ENCODE measurements at places on chromosomes 11 and 22.

DNA sequence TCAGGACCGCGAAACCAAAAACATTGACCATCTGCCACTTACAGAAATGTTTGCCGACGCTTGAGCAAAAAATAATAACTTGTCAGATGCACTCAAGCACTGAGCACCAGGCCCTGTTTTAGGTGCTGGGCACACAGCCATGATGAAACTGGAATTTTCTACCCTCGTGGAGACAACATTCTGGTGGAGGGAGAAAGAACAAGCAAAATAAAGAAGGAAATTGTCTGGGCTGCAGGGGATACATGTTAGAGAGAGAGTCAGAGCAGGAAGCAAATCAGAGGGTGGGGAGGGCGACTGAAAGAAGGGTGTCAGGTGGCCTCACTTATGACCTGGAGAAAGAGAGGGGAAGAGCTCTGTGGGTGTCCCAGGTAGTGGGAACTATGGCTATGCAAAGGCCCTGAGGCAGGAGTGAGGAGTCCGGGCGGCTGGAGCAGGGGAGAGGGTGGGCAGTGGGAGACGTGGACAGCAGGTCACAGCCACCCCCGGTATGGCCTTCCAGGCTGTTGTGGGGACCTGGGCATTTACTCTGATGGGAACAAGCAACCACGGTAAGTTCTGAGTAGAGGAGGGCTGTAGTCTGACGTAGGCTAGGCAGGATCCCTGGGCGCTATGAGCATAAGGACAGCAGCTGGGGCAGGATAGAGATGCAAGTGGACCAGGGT, 78.8 kb downstream of the MYEOV start:
- no peaks in the 10 kb centered on the region for H3K4me1 ChIP-seq
- H3K27me3 ChIP-seq = no peaks in the 10 kb centered on the region
- no peak overlapping the region for H3K4me3 ChIP-seq
- H3K36me3 ChIP-seq = no peaks in the 10 kb centered on the region
- DNase-seq = no peak

DNA sequence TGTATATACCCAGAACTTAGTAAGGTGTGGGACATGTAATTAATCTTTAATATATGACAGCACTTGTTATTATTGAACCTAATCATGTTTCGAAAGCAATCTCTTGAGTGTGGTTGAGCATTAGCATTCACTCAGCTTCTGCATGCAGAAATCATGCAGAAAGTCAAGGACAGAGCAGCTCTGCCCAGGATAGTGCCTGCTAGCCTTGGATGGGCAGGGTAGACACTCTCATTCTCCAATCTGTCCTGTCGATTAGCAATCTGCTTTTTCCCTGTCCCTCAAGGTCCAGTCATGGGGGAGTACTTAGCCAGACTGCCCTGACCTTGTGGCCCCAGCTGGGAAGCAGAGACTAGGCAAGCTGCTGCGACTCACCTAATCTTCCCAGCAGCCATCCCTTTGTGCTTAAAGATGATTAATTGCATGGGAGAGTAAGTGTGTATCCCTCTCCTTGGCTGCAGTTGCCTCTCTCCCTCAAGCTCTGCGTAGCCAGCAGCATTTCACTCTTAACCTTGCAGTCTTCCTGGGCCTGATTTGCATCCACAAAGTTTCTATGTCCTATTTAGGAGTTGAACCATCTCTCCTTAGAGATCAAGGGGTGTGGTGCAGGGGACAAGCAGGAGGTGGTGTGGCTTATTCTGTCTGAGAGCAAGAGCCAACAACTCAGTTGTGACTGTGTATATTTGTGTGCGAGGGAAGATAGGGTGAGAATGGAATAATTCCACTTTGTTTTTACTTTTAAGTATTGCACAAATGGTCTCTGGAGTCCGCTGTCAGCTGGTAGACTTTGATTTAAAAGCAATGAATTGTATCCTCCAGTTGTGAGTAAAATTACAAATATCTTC, 101.4 kb downstream of the FDX1 start:
- DNase-seq = no peak
- H3K36me3 ChIP-seq = no peaks in the 10 kb centered on the region
- no peak overlapping the region for H3K27ac ChIP-seq
- H3K27me3 ChIP-seq = no peaks in the 10 kb centered on the region

- H3K36me3 ChIP-seq = no peaks in the 10 kb centered on the region
- DNase-seq = no peak
- H3K27me3 ChIP-seq = no peaks in the 10 kb centered on the region
- H3K4me3 ChIP-seq = no peak overlapping the region
- H3K4me1 ChIP-seq = no peaks in the 10 kb centered on the region
- H3K27ac ChIP-seq = no peak overlapping the region
These were observed 16.3 kb downstream of the MYO18B start for GRCh38 chr22:25758316-25758715.

DNA sequence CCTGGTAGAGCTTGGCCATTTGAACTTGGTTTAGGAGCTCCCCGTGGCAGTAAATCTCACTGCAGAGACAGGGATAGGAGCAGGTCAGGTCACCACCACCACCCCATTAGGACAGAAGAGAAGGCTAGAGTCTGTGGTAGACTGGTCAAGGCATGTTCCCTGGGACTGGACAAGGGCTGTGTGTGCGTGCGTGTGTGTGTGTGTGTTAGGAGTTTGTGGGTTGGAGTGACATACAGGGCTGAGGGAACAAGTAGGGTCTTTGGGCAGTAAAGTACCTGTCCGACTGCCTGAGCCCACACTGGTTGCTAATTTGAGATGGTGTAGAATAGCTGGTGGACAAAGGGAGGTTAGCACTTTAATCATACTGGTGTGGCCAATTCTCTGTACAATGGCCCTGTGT, 16.1 kb downstream of the TREH start:
- H3K4me1 ChIP-seq = peaks cover 10% of the 10 kb centered on the region
- no peaks in the 10 kb centered on the region for H3K36me3 ChIP-seq
- no peak overlapping the region for H3K27ac ChIP-seq
- no peak overlapping the region for H3K4me3 ChIP-seq
- no peaks in the 10 kb centered on the region for H3K27me3 ChIP-seq

DNA sequence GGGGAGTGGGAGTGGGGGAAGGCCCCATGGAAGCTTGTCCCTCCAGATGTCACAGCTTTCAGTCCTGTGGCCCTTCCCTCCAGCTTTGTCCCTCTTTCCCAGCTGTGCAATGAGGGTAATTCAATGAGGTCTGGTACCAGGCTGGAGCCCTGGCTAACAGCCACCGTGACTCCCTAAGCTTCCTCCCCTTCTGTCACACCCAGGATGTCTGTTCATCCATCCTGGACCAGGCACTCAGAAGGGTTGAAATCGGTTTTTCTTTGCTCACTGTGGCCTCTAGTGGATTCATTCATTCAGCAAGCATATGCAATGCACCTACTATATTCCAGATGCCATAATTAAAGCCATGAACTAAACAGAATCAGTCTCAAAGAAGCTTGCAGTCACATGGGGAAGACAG, 38.7 kb downstream of the SYT13 start:
- H3K4me3 ChIP-seq = no peak overlapping the region
- H3K27ac ChIP-seq = no peak overlapping the region
- no peaks in the 10 kb centered on the region for H3K27me3 ChIP-seq

GRCh38 chr11:94849839-94850238, 81.7 kb downstream of the AMOTL1 start:
- H3K27me3 ChIP-seq = no peaks in the 10 kb centered on the region
- H3K36me3 ChIP-seq = no peaks in the 10 kb centered on the region
- DNase-seq = no peak
- no peaks in the 10 kb centered on the region for H3K4me1 ChIP-seq

GRCh38 chr11:125368757-125369156, 127.3 kb downstream of the FEZ1 start:
- H3K4me3 ChIP-seq = no peak overlapping the region
- no peaks in the 10 kb centered on the region for H3K36me3 ChIP-seq
- H3K27me3 ChIP-seq = no peaks in the 10 kb centered on the region
- no peak overlapping the region for H3K27ac ChIP-seq
- DNase-seq = no peak

- H3K4me1 ChIP-seq = peaks cover 17% of the 10 kb centered on the region
- peak; percentile 28 for DNase-seq
- no peaks in the 10 kb centered on the region for H3K36me3 ChIP-seq
- H3K27ac ChIP-seq = peak overlapping the region; percentile 88
These were observed 762 bp upstream of the CCDC134 start for GRCh38 chr22:41799486-41800347.

DNA sequence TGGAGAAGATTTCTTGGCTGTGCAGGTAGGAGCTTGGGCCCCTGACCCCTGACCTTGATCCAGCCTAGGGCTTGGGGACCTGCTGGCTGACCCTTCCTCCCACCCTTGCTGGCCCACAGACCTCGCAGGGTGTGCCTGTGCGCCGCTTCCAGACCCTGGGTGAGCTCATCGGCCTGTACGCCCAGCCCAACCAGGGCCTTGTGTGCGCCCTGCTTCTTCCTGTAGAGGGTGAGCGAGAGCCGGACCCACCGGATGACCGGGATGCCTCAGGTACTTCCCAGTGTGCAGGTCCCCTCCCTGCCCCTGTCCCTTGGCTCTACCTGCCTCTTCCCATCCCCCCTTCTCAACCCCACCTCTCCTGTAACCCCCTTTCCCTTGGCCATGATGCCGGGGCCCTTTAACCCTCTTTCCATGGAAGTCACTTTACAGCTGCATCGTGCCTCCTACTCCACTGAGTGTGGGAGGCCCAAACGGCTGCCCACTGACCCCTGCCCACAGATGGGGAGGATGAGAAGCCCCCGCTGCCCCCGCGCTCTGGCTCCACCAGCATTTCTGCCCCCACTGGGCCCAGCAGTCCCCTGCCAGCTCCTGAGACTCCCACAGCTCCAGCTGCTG, 3.8 kb downstream of the INPPL1 start:
- H3K4me3 ChIP-seq = no peak overlapping the region
- DNase-seq = no peak
- peaks cover 7% of the 10 kb centered on the region for H3K4me1 ChIP-seq
- H3K27me3 ChIP-seq = no peaks in the 10 kb centered on the region

- no peak overlapping the region for H3K27ac ChIP-seq
- no peak overlapping the region for H3K4me3 ChIP-seq
- peaks cover 59% of the 10 kb centered on the region for H3K36me3 ChIP-seq
- no peak for DNase-seq
These were observed 9.7 kb downstream of the RPS6KA4 start for GRCh38 chr11:64368673-64369074.

DNA sequence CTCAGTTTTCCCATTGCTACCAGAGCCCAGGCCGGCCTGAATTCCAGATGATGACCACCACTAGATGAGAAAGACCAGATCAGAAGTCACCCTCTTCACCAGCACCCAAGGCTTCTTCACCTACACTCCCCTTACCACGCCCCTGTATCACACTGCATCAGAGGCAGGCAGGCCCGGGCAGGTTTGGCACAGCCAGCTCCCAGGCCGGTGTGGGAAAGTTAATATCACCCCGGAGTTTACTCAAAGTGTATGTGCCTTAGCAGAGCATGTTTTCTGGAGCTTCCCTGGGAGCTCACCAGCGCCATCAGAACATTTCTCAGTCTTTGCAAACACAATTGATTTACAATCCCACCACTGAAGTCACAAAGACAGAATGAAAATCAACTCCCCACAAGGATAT, 47.5 kb upstream of the POU2AF1 start:
- no peaks in the 10 kb centered on the region for H3K27me3 ChIP-seq
- H3K27ac ChIP-seq = no peak overlapping the region
- no peaks in the 10 kb centered on the region for H3K4me1 ChIP-seq
- no peak overlapping the region for H3K4me3 ChIP-seq

DNA sequence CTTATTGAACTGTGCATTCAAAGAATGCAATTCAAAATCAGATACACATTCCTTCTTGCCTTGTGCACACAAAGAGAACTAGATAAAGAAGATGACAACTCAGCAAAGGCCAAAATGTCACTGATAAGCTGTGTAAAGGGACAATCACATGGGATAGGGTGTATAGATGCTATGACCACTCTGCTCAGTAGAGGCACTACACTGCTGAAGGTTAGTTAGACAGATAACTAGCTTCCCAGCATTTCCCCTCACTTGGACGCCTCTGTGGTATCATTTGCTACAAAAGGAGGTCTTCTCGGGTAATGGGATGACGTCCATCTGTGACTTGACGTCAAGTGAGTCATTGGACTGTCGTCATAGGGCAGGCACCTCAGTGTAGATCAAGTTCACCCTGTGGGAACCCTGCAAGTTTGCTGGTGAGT, 424.9 kb upstream of the CCDC90B start:
- H3K36me3 ChIP-seq = no peaks in the 10 kb centered on the region
- H3K27ac ChIP-seq = no peak overlapping the region
- no peak for DNase-seq
- H3K4me3 ChIP-seq = no peak overlapping the region
- H3K27me3 ChIP-seq = no peaks in the 10 kb centered on the region
- no peaks in the 10 kb centered on the region for H3K4me1 ChIP-seq

GRCh38 chr22:39994041-39994565, 651 bp upstream of the FAM83F start:
- H3K27me3 ChIP-seq = peaks cover 6% of the 10 kb centered on the region
- H3K4me3 ChIP-seq = peak overlapping the region; percentile 33
- H3K27ac ChIP-seq = peak overlapping the region; percentile 56
- H3K4me1 ChIP-seq = no peaks in the 10 kb centered on the region

- no peak overlapping the region for H3K4me3 ChIP-seq
- DNase-seq = no peak
- no peaks in the 10 kb centered on the region for H3K4me1 ChIP-seq
- H3K36me3 ChIP-seq = no peaks in the 10 kb centered on the region
- no peaks in the 10 kb centered on the region for H3K27me3 ChIP-seq
These were observed 65.3 kb downstream of the CELSR1 start for GRCh38 chr22:46471901-46472721.

DNA sequence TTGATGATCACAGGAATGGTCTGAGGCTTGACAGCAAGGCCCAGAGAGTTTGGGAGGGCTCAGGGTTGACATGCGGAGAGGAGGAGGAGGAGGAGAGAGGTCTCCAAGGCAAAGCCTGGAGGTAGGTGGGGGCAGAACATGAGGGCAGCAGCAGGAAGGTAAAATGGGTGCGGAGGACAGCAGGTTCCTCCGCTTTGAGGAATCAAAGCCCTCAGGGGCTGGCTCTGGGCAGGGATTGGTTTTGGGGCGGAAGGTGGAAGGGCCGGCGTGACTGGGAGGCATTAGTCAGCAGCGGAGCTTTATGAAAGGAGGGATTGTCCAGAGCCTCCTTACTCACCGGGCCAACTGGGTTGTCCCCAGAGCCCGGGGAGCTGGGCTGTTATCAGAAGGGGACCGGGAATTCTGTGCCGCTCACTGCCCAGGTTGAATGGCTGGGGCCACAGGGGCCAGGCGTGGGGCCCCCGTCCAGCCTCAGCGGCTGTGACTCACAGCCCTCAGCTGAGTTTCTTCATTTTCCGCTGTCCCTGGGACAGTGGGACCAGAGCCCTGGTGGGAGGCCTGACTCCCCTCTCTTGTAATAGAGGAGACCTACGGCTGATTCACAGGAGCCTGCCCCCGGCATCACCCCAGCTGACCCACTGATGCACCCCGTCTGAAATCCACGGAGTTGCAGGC, 36.2 kb downstream of the LIF start:
- H3K4me3 ChIP-seq = no peak overlapping the region
- DNase-seq = no peak
- no peak overlapping the region for H3K27ac ChIP-seq
- H3K36me3 ChIP-seq = no peaks in the 10 kb centered on the region
- no peaks in the 10 kb centered on the region for H3K27me3 ChIP-seq

GRCh38 chr11:16727806-16728205, 10.6 kb upstream of the C11orf58 start:
- no peak for DNase-seq
- no peak overlapping the region for H3K4me3 ChIP-seq
- H3K36me3 ChIP-seq = no peaks in the 10 kb centered on the region
- no peak overlapping the region for H3K27ac ChIP-seq
- H3K4me1 ChIP-seq = no peaks in the 10 kb centered on the region

GRCh38 chr22:47626428-47627390, 864.3 kb downstream of the TBC1D22A start:
- H3K27ac ChIP-seq = no peak overlapping the region
- no peaks in the 10 kb centered on the region for H3K36me3 ChIP-seq
- no peaks in the 10 kb centered on the region for H3K27me3 ChIP-seq
- no peaks in the 10 kb centered on the region for H3K4me1 ChIP-seq
- H3K4me3 ChIP-seq = no peak overlapping the region
- no peak for DNase-seq

Data from naive thymus-derived CD4-positive, alpha-beta T cell (primary cell).